ENCODE measurements at places on chromosomes 2 and 18.

DNA sequence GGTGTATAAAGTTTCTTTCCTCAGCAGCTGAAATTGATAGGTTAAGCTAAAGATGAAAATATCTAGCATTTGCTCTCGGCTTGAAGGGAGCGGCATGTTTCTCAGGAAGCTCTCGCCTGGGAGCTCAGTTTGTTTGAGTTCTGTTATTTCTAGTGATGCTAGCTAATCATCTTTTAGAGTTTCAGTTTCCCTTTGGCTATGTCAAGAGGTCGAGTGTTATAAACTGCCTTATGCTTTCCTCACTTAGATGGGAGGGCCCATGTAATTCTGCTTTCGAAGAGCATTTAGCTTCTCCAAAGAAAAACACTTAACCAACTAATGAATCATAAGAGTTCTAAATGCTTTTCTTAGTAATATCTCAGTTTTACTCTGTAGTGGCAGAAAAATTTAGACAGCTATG lies 33.6 kb downstream of the PLCL1 start:
- DNase-seq: no peak

- no peak for DNase-seq
These were observed 35.2 kb upstream of the CD207 start for GRCh38 chr2:70870790-70871189.

DNA sequence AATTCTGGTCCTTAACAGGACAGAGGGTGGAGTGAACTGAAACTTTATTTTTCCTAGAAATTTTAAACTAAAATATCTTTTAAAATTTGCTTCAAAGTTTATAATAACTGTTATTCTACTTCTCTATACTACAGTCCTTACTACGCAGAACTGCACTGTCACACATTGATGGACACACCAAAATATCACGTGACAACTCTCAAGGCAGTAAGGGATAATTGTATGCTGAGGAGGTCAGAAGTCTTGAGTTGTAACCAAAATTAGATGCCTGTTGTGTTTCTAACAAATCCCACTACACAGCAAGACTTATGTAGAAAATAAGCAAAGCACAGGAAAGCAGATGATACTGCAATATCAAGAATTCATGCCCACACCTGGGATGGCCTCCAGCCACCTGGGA lies 76.3 kb downstream of the CHST9 start:
- no peak for DNase-seq

DNA sequence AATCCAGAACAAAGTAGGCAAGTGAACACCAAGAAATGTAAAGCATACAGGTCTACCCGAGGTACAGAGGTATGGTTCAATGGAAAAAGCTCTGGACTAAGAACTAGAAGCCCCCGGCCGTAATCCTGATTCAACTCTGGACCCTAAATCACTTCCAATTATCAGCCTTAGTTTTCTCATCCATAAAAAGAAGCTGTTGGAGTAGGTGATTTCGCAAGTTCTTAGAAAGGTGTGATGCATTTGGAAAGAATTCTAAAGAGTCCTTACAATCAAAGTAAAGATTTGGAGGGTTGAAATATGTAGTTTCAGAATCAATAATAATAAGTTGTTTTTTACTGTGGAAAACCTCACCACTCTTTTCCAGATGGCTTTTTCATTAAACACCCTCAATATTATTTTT lies 622.1 kb upstream of the ID2 start:
- no peak for DNase-seq

DNA sequence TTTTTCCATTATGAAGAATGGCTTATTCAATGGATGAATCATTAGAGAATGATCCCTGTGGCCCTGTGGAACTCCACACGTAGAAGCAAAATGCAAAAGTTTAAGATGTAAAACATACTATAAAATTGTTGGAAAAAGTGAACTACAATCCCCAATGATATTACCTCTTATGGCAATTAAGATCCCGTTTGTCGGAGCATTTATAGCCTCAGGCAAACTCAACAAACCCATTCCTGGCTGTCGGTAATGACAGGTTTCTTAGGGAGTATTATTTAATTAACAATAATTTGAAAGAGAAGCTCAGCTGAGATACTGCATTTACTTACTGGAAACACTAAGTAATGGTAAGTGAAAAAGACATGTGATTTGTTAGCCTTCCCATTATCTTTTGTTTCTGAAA lies 138.3 kb downstream of the CDH20 start:
- DNase-seq: no peak

GRCh38 chr2:160268151-160268781 lies 68.2 kb upstream of the ITGB6 start:
- no peak for DNase-seq

DNA sequence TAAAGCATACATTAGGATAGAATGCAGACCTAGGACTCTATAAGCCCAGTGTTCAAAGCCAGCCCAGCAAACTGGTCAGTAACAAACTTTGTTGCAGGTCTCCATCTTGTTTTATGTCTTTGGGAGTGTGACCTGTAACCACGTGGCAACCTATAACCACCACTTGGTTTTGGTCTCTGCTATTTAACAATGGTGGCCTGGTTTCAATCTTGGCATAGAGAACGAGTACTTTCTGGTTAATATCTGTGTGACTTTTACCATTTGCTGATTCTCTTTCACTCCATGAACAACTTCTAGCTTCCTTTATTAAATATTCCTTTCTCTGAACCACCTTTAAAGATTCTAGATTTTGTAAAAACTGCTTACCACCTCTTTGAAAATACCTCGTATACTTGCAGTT lies 118.5 kb downstream of the KCNS3 start:
- no peak for DNase-seq

- DNase-seq: no peak
These were observed 30.9 kb downstream of the MBP start for GRCh38 chr18:77101410-77102258.

All from NCI-H446 (cell line).